GM23248 (cell line): ENCODE measurements at places on chromosomes 16 and 17.
A peak's percentile ranks its signal among the peaks of the same experiment; 100 is the strongest.

DNA sequence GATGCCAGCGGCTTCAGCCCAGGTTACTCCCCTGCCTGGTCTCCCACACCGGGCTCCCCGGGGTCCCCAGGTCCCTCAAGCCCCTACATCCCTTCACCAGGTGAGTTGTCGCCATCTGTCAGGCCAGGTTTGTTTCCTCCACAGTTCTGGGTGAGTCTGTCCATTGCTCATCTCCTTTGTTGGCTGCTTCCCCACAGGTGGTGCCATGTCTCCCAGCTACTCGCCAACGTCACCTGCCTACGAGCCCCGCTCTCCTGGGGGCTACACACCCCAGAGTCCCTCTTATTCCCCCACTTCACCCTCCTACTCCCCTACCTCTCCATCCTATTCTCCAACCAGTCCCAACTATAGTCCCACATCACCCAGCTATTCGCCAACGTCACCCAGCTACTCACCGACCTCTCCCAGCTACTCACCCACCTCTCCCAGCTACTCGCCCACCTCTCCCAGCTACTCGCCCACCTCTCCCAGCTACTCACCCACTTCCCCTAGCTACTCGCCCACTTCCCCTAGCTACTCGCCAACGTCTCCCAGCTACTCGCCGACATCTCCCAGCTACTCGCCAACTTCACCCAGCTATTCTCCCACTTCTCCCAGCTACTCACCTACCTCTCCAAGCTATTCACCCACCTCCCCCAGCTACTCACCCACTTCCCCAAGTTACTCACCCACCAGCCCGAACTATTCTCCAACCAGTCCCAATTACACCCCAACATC, 28.8 kb downstream of the POLR2A start:
- no peak for DNase-seq

DNA sequence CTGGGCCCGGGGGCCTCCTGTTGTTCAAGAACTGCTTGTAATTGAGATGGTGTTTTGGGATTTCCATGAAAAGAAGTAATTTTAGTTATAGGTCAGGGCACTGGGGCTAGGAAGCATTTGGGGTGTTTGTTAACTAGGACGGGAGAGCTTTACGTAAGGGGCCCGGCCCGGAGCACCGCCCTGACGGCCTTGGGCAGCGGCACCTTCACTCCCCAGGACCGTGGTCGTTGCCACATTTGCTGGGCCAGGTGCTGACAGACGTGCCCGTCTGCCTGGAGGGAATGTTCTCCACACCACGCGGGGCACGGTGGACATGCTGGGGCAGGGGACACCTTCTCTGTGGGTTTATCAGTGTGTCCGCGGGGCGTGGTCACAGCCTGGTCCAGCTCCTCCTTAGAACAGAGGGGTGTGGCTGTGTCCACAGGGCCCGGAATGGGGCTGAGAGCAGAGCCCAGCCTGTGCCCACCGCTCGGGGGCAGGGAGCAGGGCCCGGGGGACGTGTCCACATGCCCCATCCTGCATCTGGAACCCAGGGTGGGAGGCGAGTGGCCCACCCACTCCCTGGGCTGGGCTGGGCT, 57.7 kb downstream of the BAIAP2 start:
- DNase-seq = no peak

DNA sequence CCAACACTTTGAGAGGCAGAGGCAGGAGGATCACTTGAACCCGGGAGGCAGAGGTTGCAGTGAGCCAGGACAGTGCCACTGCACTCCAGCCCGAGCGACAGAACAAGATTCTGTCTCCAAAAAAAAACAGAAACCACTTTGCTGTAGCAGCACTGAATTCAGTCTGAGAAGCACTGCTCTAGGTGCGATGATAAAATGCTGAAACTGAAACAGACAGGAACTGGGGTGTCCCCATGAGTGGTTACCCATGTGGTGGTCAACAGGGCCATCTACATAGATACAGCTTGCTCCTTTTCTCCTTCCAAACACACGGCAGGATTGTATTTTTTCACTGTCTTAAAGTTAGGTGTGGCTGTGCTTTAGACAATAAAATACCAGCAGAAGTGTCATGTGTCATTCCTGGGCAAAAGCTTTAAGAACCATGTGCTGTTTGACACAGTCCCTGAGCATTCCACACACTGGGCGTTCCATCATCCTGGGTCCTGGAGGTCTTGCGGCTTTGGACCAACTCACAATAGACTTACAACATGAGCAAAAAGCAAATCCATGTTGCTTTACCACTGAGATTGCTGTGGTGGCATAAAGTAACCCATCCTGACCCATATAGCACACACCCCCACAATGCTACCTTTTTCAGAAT, 11.5 kb downstream of the GAS7 start:
- peak; percentile 66 for DNase-seq

DNA sequence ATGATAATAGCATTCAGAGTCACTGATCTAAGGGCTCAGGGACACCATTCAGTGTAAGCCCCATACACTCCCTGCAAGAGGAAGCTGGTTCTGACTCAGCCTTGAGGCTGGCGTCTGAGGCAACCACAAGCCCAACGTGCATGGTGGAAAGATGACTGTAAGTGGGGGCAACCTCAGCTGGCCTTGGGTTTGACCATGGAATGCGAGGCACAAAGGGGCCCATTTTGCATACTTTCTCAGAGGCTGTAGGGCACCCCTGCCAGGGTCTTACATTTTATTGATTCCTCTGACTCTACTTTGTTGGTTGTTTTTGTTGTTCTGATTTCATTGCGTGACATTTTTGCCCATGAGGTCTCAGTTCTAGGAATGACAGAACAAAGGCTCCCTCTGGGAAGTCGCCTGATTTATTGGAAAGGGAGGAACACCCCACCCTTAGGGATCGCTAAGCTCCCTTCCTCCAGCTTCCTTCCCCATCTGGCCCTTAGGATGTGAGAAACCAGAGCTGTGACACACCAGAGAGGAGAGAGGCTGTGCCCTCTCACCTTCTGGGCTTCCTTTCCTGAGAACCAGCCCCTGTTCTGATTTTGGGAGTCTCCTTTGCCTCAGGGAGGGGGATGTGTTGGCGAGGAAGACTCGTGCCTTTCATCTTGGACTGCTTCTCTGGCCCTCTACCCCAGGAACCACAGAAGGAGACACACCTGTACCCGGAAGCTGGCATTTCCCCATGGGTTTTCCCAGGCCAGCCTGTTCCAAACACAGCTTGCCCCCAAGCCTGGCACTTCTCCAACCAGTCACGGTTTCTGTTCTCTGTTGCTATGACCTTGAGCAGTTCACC, 5.6 kb upstream of the CIITA start:
- peak; percentile 94 for DNase-seq

DNA sequence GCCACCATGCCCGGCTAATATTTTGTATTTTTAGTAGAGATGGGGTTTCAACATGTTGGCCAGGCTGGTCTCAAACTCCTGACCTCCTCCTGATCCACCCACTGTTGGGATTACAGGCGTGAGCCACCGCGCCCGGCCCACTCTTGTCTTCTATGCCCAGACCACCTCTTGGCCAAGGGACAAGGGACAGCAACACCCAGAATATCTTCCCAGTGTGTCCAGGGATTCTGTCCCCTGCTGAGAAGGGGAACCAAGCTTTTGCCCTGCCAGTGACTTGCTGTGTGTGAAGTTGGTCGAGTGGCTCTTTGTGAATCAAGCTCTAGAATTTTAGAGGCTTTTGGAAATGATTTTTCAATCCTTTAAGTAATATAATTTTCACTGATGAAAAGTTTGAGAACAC, 1.7 kb upstream of the MPO start:
- DNase-seq = no peak

- DNase-seq = no peak
These were observed 911.1 kb upstream of the EEF2KMT start for GRCh38 chr16:6008670-6009069.

- DNase-seq = no peak
These were observed 155.3 kb downstream of the AIPL1 start for GRCh38 chr17:6279659-6280058.

- DNase-seq = peak; percentile 78
These were observed 101.9 kb downstream of the STX8 start for GRCh38 chr17:9473711-9474110.

GRCh38 chr17:67139289-67139688, 94.9 kb downstream of the CACNG1 start:
- no peak for DNase-seq

- no peak for DNase-seq
These were observed 359.9 kb upstream of the XYLT1 start for GRCh38 chr16:17830651-17831050.

- no peak for DNase-seq
These were observed 30.0 kb downstream of the SIAH1 start for GRCh38 chr16:48354877-48355855.

- no peak for DNase-seq
These were observed 38.0 kb upstream of the CDH15 start for GRCh38 chr16:89133457-89134127.

GRCh38 chr16:79480056-79480455, 120.5 kb downstream of the MAF start:
- no peak for DNase-seq

DNA sequence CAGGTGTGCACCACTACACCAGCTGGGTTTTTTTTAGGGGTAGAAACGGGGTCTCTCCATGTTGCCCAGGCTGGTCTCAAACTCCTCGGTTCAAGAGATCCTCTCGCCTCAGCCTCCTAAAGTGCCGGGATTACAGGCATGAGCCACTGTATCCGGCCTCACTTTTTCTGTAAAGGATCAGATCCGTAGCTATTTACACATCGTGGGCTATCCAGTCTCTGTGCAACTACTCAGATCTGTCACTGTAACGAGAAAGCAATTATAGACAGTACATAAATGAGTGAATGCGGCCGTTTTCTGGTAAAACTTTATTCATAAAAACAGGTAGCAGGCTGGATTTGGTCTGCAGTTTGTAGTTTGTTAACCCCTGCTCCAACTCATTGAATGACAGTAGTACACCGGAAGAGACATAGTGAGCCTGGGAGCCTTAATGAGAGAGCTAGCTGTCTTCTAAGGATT, 44.5 kb downstream of the VMP1 start:
- peak; percentile 9 for DNase-seq

- no peak for DNase-seq
These were observed 19.3 kb downstream of the CDH1 start for GRCh38 chr16:68756239-68756915.

GRCh38 chr17:16013943-16014407, 14.4 kb downstream of the TTC19 start:
- DNase-seq = peak; percentile 80

DNA sequence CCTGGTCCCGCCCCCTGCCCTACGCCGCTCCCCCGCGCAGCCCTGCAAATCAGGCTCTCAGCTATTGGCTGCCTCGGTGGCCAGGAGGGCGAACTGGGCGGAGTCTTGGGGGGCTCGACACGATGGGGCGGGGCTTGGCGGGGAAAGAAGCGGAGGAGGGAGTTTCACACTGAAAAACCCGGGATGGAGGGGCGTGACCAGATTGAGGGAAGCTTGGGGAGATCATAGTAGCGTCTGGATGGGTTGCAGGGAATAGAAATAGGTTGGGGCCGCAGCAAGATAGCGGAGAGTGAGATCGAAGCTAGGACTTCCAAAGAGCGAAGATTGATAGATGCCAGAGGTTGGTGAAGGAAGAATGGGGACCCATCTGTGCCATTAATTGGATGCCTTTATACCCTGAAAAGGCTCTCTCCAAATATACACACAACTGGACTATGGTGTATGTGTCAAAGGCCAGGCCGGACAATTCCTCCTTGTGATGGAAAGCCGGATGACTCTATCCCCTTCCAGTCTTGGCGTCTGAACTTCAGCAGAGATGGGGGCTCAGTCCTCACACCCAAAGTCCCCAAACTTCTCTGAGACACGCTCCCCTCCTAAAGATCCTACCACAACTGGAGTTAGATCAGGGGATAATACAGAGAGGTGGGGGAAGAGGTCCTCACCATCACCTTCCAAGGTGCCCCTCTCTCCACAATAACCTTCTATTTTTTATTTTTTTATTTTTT, 376 bp upstream of the STAC2 start:
- DNase-seq = peak; percentile 57

GRCh38 chr17:50348522-50349242, 2.8 kb downstream of the XYLT2 start:
- DNase-seq = peak; percentile 66

DNA sequence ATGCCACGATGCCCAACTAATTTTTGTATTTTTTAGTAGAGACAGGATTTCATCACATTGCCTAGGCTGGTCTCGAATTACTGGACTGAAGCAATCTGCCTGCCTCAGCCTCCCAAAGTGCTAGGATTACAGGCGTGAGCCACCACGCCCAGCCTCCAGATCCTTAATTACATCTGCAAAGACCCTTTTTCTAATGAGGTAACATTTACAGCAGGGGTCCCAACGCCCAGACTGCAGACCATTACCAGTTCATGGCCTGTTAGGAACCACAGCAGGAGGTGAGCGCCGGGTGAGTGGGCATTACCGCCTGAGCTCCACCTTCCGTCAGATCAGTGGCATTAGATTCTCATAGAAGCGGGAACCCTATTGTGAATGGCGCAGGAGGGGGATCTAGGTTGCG, 4.0 kb upstream of the RAB11FIP4 start:
- DNase-seq = no peak

- DNase-seq = no peak
These were observed 52.3 kb downstream of the PRMT7 start for GRCh38 chr16:68362947-68363657.

DNA sequence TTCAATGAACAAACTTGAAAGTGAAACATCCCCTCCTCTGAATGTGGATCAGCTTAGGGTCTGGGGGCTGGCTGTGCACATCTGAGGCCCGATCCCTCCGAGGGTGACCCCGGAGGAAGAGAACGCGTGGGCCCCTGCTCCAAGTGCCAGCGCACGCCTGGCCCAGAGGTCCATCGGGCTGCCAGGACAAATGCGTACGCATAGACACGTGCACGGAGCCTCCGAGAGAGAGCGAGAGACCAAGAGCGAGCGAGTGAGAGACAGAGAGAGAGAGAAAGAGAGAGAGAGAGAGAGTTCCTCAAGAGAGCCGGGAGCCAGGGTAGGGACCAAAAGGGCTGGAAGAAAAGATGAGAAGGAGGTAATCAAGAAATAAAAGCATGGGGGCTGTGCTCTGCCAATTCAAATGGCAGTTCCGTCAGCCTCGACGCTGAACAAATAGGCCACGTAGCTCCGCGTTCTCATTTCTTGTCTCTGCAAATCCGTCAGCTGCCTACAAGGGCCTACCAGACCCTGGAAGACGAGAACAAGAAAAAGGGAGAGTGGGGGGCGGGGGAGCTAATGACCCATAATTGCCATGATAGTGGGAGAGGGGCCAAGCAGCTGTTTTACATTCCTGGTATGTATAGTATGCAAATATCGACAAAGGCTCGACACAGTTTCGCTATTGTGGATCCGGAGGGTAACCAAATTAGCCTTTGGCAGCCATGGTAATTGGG, 435.3 kb upstream of the ZFHX3 start:
- DNase-seq = peak; percentile 1

DNA sequence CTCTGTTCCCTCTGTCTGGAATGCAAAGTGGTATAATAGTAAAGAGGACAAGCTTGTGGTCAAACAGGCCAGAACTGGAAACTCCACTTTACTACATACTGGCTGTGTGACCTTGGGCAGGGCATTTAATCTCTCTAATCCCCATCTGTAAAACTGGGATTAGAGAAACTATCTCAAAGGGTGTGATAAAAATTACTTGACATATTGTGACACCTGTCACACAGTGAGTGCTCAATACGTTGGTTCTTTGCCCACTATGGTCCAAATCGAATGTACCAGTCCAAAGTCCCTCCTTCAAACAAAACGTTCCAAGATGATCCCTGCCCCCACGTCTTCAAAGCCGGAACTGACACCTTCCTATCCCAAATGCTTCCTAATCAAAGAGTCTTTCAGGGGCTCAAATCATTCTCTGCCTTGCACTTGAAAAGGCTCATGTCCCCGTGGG, 734 bp downstream of the PGAP3 start:
- no peak for DNase-seq

- no peak for DNase-seq
These were observed 368.4 kb upstream of the KIF2B start for GRCh38 chr17:53454337-53454736.

- no peak for DNase-seq
These were observed 5.6 kb downstream of the SPATA32 start for GRCh38 chr17:45256114-45256966.
